ENCODE measurements at places on chromosomes 16 and 17.

DNA sequence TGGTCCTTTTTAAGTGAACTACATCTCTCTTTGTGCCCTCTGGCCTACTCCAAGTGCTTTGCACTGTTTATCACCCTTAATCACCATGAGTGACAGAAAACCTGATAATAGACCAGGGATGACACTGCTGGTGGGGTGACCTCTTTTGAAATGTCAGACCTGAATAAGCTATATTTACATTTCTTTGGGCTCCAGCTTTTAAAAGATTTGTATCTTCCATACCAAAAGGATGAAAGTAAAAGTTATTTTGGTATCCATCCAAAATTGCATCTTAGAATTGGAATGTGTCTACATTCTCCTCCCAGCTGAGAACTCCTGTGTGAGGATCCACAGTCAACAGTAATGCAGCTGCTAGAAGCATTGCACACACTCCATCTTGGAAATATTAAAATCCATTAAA lies 370.0 kb downstream of the CDH11 start:
- no peak for DNase-seq

- DNase-seq, result no peak
These were observed 18.5 kb downstream of the TBKBP1 start for GRCh38 chr17:47712330-47713023.

GRCh38 chr16:24988593-24989338 lies 26.4 kb downstream of the ARHGAP17 start:
- DNase-seq, result no peak

DNA sequence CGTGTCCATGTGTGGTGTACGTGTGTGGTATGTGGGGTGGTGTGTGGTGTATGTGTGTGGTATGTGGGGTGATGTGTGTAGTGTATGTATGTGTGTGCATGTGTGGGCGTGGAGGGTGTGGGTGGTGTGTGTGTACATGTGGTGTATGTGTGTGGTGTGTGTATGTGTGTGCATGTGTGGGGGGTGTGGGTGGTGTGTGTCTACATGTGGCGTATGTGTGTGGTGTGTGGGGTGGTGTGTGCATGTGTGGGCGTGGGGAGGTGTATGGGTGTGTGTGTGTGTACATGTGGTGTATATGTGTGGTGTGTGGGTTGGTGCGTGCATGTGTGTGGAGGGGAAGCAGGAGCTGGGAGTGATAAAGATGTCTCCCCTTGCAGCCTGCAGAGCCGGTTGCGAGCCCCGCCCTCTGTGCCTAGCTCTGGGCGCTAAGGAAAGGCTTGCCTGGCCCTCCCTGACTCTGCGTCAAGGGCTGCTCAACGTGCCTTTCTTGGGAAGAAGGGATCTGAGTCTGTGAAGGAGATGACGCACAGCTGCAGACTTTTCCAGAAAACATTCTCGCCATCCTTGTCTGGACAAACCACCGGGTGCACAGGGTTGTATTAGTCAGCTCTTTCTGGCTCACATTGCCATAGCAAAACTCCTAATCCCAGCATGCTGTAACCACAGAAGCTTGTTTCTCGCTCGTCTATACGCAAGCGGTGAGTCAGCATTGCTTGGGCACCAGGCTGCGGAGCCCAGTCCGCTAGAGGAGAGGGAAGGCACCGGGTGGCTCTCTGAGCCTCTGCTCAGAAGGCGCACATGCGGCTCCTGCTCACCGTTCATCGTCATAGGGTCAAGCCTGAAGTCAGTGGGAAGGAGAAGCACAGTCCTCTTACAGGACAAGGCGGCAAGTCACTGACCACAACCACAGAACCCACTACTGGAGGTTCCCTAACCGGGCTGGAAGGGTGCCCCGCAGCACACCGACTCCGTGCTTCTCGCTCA lies 2.0 kb upstream of the CD300H start:
- DNase-seq, result peak; percentile 42

DNA sequence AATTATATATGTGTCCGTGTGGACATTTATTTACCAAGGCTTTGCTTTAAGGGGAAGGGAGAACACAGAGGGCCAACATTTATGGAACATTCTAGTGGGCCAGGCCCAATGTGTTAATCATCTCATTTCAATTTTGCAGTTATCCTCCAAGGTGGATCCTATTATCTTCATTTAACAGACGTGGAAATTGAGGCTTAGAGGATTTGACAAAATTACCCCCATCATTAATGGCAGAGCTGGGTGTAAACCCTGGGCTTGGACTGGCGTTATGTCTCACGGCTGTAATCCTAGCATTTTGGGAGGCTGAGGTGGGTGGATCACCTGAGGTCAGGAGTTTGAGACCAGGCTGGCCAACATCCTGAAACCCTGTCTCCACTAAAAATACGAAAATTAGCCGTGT lies 26.4 kb downstream of the PITPNC1 start:
- DNase-seq, result no peak

- no peak for DNase-seq
These were observed 108.6 kb downstream of the CMIP start for GRCh38 chr16:81553080-81553813.

GRCh38 chr17:43588664-43589435 lies 42.7 kb upstream of the ETV4 start:
- DNase-seq, result no peak

GRCh38 chr16:27236635-27237218 lies 31.8 kb downstream of the NSMCE1 start:
- DNase-seq, result no peak

- peak; percentile 92 for DNase-seq
These were observed 83.5 kb downstream of the MARCHF10 start for GRCh38 chr17:62724398-62725146.

DNA sequence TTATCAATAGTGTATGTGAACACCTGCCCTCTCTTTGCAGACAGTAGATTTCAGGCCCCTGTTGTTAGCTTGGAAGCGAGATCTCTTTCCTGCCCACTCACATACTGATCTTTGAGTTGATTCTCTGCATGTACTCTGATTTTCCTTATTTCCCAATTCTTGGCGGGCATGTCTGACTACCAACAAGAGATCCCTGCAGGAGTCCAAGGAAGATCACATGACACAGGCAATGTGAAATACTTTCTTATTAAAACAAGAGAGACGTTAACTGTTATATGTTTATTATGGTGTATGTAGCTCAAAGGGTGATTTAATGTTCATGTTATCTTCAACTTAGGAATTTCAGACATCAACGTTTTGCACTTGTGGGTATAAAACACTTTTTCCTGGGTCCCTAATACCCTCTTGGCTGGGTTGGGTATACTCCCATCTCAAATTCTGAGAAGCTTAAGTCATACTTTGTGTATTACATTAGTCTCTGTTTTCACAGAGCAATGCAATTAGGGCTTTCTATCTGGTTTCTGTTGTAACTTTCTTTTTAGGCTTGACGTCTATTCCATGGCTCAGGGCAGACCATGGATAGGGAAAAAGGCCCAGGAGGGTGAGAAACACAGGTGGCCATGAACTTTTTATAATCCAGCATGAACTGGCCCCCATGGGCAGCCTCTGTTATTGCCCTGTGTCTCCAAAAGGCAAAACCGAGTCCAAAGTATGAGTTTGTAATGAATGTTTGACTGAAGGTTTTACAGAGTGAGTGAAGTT lies 32.2 kb downstream of the HSD17B2 start:
- DNase-seq, result no peak

- peak; percentile 83 for DNase-seq
These were observed 32.6 kb upstream of the MEOX1 start for GRCh38 chr17:43694081-43694870.

GRCh38 chr16:78464833-78465232 lies 365.4 kb downstream of the WWOX start:
- DNase-seq, result no peak

DNA sequence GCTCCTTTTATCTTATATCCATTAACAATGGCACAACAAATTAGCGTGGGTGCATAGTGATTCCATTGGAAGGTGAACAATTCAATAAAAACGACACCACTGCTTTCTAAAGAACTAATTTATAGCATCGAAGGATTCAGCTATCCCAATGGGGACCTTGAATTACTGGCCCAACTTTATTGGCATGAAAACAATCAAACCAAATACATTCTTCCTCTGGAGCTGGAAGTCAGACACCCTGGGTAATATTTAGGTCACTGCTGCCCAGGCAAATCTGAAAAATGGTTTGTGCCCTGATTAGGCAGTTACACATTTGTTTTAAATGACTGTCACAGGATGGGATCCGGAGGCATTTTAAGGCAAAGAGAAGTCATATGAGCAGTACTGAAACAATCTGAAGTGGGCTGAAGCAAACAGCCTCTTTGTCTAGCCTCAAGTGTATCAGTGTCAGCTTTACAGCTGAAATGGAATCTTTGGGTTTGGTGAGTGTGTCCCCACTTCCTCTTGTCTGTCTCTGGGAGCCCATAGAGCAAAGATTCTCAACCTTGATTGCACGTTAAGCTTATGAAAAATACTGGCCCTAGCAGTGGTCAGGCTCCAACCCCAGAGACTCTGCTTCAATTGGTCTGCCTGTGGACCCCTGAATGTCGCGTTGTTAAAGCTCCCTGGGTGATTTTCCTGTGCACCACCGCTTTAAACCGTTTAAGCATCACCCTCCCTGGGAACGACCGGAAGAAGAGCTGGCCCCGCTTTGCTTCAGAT lies 30.3 kb downstream of the CDK5R1 start:
- peak; percentile 19 for DNase-seq

GRCh38 chr17:55295411-55296170 lies 30.8 kb downstream of the HLF start:
- DNase-seq, result peak; percentile 69

DNA sequence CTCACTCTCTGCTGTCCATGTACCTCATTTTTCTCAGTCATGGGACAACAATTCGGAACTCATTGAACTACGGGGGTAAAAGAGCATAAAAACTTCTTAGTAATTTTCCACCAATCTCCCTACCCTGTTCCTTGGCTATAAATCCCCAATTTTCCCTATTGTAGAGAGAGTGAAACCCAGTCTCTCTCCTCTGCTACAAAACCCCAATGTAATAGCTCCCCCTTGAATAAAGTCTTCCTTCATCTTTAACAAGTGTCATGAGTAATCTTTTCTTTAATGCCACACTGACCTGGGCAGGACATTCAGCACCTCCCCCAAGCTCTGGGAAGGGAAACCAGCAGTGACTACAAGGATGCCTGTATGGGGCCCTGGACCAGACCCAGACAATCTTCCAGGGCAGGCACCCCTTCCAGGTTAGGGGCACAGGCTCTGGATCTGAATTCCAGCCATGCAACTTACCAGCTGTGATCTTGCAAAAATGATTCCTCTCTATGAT lies 10.2 kb upstream of the EIF1 start:
- DNase-seq, result peak; percentile 58

- peak; percentile 40 for DNase-seq
These were observed 306.9 kb upstream of the RBFOX1 start for GRCh38 chr16:7025616-7026190.

GRCh38 chr17:56896968-56897359 lies 16.9 kb downstream of the TRIM25 start:
- no peak for DNase-seq

DNA sequence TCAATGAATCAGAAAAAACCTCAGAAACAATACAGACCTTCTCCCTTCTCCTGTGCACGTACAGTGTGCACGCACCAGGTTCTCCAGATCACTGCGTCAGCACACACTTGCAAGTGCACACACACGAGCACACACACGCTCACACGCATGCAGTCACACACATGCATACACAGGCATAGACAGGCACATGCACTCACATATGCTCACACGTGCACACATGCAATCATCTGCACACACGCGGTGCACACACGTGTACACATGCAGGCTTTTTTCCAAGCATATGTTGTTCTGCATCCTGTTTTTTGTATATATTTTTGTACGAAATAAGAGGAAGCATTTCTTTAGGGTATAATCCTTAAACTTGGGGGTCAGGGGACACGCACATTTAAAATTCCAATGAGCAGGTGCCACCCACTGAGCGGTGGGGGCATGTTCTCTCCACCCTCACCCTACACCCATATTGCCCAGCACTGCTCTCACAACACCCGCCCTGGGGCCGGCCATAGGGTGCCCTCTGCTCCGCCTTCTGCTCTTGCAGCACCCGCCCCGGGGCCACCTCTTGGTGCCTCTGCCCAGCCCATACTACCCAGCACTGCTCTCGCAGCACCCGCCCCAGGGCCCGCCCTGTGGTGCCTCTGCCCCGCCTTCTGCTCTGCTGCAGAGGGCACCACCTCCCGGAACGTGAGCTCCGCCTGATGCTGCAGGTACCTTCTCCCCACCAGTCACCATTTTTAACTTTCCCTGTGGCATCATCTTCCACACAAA lies 20.9 kb downstream of the KLHDC4 start:
- no peak for DNase-seq

DNA sequence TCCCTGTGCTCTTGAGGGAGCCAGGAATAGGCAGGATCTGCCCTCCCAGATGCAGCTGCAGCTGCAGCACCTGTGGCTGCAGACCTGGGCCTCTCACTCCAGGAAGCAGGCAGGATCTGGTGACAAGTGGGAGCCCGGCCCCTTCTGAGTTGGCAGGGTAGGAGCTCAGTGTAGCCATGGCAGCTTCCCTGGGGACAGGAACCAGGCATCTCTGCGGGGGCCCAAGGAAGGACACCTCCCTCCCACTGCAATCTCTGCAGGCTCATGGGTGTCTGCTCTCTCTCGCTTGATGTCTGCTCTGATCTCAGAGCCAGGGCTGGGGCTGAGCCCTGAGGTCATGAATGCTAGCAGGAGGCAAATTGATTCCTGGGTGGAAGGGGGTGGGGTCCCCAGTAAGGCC lies 592.5 kb upstream of the CA10 start:
- DNase-seq, result no peak

- no peak for DNase-seq
These were observed 183.4 kb downstream of the ZNF18 start for GRCh38 chr17:11813871-11814270.

DNA sequence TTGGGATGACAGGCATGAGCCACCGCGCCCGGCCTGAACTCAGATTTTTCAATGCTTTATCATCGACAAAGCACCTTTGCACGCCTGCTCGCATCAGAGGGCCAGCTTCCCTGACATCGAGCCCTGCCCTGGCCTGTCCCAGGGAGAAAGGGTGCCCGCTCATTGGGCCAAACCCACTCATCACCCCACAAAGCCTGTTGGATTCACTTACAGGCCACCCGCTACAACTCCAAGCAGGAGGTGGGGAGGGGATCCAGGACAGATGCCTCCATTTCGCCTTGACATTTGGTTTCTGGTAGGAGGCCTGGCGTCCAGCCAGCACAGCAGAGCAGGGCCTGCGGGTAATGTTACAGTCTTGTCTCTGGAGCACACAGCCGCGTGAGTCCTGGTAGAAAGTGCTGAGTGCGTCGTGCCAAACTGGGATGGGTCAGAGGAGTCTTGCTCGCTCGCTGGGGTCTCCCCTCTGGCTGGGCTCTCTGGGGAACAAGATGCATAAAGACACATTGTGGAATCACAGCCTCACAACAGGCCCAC lies 19.8 kb downstream of the SMTNL2 start:
- no peak for DNase-seq

GRCh38 chr16:66660422-66661209 lies 35.9 kb downstream of the CMTM4 start:
- DNase-seq, result no peak

Measured in activated CD4-positive, alpha-beta T cell treated with anti-CD3 and anti-CD28 coated beads, Interleukin-10, Interleukin-2, amounts not matched to agents 100 ng/mL and 50 ng/mL, durations not matched to agents 16 hours and 8 hours (primary cell).